ENCODE measurements at places on chromosomes 4 and X. TPM values are rescaled to one million over a fixed set of nuclear protein-coding genes. Genes with fewer than 3 reads are reported as not detected.
A peak's percentile ranks its signal among the peaks of the same experiment; 100 is the strongest.

DNA sequence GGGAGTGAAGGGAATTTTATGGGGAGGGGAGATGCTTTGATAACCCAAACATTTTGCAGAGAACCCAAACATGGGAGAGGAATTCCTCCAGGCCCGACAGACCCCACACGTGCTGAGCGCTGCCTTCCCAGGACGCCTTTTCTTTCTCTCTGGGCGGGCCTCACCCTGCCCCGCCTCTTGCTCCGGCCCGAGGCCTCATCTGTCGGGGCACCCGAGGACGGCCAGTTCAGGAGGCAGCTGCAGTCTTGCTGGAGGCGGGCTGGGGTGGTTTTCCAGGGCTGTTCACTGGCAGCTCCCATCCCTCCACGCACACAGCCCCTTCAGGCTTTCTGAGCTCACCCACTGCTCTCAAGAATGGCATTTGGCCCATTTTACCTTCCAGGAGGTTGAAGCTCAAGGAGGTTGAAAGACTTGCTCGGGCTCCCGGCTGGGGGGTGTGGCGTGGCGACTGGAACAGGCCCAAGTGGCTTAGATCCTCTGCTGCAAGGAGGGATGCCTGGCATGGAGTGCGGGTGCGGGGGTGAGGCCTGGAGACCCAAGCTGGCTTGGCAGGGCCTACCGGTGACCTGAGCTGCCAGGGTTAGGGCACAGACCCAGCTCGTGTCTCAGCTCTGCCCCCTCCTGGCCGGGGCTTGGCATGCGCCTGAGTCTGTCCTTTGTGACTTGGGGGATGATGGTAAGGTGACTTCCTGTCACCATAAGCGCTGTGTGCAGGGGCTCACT, 99.2 kb downstream of the PSAPL1 start:
- peak; percentile 48 for DNase-seq

- no peak for DNase-seq
Observed at GRCh38 chrX:147848543-147849443, 62.9 kb upstream of the FMR1 start.

- DNase-seq: peak; percentile 31
Observed at GRCh38 chrX:83508006-83508405, at the start of gene POU3F4. Gene POU3F4, plus strand, starts transcription at chrX:83508290. Its CDS starts 35 bp downstream, at chrX:83508325.

- no peak for DNase-seq
Observed at GRCh38 chr4:39936565-39937418, 40.9 kb downstream of the PDS5A start.

NEUROG2 gene
- not detected for polyA plus RNA-seq

- no peak for DNase-seq
Observed at GRCh38 chr4:73723023-73723422, 17.3 kb upstream of the CXCL8 start.

SGMS2 gene
- 10.0 TPM for polyA plus RNA-seq

DNA sequence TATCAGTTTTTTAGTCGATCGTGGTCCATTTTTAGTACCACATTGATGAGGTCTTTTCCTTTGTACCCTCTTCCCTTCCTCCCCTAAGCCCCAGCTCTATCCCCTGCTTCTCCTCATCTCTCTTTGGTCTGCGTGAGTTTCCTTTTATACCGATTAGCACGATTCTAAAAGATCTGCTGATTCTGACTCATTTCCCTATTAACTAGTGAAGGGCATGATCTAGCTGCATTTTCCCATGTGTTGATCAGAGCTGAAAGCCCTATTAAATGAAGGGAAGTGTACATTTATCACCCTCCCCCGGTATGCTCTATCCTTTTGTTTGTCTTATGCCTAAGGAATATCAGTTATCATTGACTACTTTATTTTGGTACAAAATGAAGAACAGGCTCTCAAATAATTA, 181.7 kb upstream of the NPY2R start:
- DNase-seq: no peak

GRCh38 chr4:20252656-20253282, 1.1 kb downstream of the SLIT2 start:
- peak; percentile 57 for DNase-seq

DNA sequence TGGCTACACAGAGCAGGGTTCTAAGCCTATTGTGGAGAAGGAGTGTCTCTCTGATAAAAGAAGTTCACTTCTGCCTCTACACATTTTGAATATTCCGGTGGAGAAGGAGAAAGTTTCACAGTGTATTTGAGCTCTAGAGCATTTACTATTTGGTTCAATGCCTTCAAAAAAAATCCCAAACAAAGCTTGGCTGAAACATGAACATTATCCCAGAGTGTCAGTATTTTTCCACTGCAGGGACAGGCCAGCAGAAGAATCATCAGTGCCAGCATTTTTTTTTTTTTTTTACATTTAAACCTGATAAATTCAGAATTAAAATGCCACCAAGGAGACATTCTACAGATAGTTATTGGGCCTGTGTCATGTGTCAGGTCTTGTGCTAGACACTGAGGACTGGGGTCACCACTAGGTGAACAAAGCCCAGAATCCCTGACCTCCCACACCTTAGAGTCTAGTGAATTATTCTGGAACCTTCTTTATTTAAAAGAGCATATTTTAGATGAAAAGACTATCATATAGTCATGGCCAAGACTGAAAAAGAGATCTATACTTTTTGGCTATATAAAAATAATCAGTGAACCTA, 48.0 kb upstream of the NAP1L5 start:
- no peak for DNase-seq

DNA sequence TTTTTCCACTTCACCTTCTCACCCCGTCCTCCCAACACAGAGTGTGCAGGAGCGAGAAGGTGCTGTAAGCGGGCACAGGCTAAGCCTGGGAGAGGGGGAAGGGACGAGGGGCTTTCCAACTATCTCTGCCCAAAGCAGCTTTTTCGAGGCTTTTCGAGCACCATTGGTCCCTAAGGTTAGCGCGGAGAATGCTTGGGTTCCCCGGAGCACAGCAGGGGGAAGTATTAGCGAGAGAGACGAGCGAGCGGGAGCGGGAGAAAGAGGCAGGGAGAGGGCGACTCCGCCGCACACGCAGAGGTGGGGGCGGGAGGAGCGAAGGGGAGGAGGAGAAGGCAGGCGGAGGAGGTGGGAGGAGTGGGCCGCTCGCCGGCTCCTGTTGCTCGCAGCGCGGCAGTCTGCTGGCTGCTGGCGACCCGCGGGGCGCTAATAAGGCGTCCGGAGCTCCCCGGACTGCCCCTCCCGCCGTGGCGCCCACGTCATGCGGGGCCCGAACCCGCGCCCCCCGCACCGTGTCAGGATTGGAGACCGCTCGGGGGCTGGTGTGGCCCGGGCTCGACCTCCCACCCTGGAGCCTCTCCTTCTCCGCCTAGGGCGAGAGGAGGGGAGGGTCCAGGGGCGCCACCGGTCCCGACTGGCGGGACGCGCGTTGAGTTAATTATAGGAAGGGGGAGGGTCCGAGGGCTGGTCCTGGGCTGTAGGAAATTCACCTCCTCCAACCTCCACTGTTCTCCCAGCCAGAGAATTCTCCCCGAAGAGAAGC, at the start of gene ADAMTS3:
Gene ADAMTS3, minus strand, starts transcription at position 263 of the 760 bp plus-strand sequence. CDS start 459 bp downstream, outside the sequence.
- peak; percentile 92 for DNase-seq

DNA sequence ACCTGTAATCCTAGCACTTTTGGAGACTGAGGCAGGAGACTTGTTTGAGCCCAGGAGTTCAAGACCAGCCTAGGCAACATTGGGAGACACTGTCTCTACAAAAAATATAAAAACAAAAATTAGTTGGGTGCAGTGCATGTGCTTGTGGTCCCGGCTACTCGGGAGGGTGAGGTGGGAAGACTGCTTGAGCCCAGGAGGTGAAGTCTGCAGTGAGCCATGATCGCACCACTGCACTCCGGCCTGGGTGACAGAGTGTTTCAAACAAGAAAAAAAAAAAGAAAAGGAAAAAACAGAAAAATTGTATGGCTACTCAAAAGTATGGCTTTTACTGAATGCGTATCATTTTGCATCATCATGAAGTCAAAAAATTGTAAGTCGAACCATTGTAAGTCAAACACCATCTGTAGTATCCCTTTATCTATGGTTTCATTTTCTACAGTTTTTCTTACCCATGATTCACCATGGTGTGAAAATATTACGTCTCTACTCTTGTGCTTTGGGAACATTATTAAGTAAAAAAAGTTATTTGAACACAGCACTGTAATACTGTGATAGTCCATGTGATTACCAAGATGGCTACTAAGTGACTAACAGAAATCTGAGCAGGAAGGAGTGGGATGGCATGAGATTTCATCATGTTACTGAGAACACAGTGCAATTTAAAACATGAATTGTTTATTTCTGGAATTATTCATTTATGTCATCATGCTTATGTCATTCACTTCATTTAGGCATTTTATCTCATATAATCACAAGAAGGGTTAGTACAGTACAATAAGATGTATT, 26.5 kb upstream of the MANBA start:
- DNase-seq: no peak

DNA sequence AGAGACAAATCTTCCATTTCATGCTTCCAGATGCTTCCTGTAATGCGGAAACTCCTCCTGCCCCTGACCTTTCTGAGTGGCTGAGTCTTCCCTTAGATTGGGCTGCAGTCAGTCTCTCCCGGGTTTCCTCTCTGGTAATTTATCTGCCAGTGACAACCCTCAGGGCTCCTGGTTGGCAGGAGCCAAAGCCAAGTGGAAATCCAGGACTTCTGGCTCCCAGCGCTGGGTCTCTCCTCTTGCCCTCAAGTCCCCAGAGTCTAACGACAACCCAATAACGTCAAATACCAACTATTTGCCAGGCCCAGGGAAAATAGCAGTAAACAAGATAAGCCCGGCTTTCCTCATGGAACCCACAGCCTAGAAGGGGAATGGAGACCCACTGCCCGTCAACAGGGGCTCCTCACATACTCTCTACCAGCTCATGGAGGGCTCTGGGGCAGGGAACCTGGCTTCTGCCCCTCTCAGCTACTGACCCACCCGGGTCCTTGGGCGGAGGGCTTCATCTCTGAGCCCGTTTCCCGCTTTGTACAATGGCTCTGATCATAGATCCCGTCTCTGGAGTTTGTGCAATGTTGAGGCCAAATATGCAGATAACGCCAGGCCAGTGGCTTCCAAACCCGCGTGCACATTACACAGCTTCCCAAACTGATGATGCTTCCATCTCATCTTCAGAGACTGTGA, 1.1 kb upstream of the TBC1D14 start:
- DNase-seq: no peak
